ENCODE measurements at places on chromosomes 16 and 17.

GRCh38 chr17:958712-959451 lies 20.7 kb downstream of the NXN start:
- DNase-seq: no peak

DNA sequence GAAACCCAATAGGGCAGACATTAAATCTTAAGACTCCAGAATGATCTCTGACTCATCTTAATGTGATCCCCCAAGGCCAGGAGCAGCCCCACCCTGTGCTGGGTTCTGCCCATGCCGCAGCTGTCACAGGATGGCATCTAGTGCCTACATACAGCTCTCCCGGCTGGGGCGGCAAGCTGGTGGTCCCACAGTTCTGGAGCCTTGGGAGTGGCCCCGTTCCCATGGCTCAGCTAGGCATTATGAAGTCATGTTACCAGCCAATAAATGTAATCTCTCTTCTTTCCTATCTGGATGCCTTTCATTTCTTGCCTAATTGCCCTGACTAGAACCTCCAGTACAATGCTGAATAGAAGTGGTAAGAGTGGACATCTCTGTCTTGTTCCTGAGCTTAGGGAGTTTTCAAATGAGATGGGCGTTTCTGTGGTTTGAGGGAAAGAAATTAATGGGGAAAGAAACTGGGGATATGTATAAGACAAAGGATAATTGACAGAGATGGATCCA lies 95.7 kb upstream of the DNAH17 start:
- no peak for DNase-seq

- DNase-seq: no peak
Measured at GRCh38 chr17:45395569-45396415, 36.9 kb downstream of the ARHGAP27 start.

DNA sequence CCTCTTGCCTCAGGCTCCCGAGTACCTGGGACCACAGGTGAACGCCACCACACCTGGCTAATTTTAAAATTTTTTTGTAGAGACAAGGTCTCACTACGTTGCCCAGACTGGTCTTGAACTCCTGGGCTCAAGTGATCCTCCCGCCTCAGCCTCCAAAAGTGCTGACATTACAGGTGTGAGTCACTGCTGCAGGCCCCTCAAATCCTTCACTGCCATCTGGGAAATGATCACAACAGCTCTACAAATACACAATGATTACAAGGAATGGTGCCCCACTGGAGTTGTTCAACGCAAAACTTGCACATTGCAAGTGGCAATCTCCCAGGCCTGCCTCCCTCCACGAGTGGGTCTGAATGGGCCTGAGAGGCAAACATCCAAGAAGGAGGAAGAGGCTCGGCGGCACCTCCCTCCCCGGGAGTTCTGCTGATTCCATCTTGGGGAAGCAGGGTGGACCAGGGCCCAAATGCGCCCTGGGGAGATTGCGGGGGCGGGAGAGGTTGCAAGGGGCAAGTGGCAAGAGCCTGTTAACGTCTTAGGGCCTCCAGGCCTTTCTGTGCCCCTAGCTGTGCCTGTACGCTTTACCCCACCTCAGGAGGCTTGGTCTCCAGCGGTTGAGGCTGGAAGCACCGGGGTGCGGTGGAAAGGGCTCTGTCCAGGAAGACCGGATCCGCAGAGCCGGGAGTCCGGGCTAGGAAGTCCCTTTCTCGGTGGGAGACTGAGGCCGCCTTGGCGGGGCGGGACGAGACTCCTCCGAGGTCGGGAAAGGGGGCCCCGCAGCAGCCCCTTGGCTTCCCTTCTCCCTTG lies 656 bp upstream of the IGFBP4 start:
- DNase-seq: no peak

DNA sequence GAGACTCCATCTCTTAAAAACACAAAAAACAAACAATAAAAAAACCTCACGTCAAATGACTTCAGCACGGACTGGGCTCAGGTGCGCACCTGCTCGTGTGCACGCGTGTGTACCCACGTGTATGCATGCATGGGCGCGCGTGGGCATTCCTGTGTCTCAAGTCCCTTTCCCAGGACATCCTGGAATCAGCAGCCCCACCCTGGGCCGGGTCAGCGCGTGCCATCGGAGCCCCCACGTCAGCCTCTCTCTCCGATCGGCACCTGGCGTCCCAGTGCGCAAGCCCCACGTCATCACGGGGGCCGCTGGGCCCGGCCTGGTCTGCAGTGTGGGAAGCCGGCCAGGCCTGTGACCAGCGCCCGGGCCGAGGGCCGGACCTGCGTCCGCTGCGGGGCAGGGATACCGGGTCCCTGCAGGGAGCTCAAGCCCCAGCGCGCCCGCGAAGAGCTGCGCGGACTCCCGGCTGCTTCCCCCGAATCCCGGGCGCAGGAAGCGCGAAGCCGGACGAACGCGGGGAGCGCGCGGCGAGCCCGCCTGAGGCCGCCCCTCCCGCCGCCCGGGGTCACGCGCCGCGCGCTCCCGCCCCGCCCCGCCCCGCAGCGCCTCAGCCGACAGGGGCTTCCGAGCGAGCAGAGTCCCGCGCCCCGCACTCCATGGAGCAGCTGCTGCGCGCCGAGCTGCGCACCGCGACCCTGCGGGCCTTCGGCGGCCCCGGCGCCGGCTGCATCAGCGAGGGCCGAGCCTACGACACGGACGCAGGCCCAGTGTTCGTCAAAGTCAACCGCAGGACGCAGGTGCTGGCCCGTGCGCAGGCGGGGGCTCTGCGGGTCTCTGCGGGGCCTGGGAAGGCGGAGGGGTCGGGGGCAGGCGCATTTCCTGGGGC lies at the start of gene FN3K:
Gene FN3K, plus strand, starts transcription at position 629 of the 880 bp plus-strand sequence. Its CDS starts 22 bp downstream, at position 651.
- DNase-seq: peak; percentile 82

DNA sequence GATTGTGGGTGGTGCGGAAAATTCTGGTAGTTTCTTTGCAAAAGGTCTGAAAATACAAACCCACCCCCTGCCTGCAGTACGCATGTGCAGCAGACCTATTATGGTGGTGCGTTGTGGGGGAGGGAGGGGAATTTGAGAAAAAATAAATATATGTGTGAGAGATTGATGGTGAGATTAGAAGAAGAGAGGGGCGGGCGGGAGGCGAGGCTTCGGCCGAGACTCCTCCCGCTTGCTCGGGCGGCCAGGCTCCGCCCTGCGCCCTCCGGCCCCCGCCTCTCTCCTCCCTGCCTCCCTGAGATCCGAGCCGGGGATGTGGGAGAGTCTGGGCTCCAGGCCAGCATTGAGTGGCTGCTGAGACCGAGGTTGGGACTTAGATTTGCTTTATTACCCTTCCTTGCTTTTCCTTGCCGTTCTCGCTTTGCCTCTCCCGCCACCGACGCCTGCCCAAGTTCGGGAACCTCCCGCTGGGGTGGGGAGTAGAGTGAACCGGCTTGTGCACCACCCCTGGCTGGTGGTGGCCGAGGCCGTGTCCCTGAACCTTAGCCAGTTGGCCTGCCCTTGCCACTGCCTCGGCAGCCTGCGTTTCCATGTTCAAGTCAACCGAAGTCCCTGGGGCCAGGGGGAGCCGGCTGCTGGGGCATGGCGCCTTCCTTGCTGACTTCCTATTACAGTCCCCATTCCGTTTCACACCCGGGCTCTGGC lies 956 bp upstream of the CHD3 start:
- DNase-seq: peak; percentile 99

DNA sequence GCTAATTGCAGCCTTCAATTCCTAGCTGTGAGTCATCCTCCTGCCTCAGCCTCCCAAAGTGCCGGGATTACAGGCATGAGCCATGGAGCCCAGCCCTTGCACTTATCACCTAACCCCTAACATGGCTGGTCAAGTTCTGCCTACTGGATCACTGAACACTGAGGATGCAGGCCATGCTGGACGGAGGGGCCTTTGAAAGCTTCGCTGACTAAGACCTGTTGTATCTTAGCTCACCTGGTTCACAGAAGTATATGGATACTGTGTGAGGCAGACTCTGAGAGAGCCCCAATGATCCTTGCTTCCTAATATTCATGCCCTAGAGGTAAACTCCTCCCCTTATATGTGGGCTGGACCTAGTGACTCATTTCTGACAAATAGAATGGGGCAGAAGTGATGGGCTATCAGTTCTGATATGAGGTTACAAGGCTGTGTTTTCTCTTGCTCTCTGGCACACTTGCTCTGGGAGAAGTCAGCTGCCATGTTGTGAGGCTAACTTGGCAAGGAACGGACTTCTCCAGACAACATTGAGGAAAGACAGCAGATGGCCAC lies 11.7 kb upstream of the TMIGD1 start:
- DNase-seq: no peak

GRCh38 chr16:50292566-50292948 lies 26.2 kb downstream of the ADCY7 start:
- DNase-seq: no peak

GRCh38 chr16:2949705-2950352 lies 14.2 kb upstream of the KREMEN2 start:
- no peak for DNase-seq

DNA sequence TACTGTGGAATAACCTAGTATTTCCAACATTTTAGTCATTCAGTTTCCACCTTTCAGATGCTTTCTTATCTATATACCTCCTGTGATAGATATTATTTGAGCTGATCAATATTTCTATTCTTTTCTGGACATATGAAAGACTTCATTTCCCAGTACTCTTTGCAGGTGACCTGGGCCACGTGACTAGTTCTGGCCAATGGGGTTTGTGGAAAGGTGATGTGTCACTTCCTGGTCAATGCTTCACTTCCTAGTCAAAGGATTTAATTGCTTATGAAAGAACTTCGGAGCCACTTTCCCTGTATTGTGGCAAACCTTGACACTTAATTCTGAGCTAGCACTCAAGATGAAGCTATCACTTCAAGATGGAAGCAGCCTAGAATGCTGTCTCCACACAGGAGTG lies 248.9 kb upstream of the FOXF1 start:
- DNase-seq: no peak

- no peak for DNase-seq
Measured at GRCh38 chr17:8438441-8438840, 2.8 kb downstream of the NDEL1 start.

DNA sequence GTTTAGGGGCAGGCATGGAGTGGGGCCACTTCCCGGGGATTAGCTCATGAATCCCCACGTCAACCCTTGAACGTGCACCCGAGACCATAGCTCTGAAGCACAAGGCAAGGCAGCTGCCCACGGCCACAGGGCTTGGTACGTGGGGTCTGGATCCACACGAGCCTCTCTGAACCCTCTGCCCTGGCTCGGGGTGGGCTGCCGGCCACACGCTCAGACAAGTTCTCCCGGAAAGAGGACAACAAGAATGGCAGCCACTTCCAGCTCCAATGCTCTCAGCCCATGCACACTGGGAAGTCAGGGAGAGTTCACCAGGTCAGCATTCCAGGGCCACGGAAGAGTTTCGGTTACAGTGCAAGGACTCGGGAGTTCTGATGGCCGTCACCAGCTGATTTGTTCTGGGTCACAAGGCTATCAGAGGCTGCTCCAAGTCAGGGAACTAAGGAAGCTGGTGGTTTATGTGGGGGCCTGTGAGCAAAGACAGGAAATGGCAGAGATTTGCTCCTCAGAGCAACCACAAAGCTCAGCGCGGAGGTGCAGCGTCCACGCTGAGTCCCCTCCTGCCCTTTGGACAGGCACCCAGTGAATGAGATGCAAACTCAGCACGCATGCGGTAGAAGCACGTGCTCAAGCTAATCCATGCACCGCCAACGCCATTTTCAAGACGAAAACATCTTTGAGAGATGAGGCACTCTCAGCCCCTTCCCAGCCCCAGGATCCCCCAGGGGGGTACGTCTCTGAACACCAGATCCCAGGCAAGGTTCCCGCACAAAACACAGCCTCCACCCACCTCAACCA lies 356.4 kb downstream of the FOXL1 start:
- no peak for DNase-seq

- DNase-seq: peak; percentile 11
Measured at GRCh38 chr16:66752379-66752778, 970 bp upstream of the DYNC1LI2 start.

- DNase-seq: no peak
Measured at GRCh38 chr17:29948448-29949215, 7.2 kb downstream of the EFCAB5 start.

DNA sequence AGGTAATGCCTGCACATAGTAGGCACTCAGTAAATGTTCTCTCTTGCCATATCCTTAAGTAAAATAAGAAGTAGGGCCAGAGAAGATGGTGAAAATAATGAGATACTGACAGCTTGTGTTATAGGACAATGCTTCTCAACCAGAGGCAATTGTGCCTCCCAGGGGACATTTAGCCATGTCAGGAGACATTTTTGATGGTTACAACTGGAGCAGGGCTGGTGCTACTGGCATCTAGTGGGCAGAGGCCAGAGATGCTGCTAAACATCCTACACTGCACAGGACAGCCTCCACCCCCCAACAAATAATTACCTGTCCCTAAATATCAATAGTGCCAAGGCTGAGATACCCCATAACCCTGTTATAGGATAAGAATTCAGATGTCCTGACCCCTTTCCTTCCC lies 1.7 kb downstream of the RAD51D start:
- no peak for DNase-seq

DNA sequence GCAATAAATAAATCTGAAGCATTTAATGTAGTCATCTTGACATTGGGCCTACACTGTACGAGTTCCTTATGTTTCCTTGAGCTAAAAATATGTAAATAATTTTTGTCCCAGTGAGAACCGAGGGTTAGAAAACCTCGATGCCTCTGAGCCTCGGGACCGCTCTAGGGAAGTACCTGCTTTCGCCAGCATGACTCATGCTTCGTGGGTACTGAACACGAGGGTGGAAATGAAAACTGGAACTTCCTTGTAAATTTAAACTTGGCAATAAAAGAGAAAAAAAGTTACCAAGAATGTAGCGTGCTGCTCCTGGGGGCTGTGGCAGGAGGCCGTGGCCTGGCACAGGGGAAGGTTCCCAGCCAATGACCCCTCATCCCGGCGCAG lies 74.1 kb downstream of the SOCS1 start:
- DNase-seq: no peak

- DNase-seq: peak; percentile 72
Measured at GRCh38 chr17:17928398-17929287, 43.6 kb downstream of the TOM1L2 start.

- DNase-seq: no peak
Measured at GRCh38 chr17:55663400-55663799, 59.3 kb downstream of the TMEM100 start.

DNA sequence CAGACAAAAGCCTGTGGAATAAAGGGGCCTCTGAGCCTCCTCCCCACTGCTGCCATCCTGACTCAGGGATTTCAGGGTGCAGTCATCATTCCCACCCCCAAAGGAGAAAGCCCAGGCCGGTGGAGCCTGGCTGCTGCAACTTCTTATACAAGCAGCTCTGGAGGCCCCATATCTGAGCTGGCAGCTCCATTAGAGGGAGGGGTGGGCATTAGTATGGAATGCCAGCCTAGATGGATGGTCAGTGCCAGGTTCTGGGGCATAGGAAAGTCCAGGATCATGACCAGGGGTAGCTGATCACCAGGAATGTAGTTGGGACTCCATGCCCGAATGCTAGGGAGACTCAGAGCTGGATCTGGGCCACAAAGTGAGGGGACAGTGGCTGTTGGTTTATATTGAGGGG lies 581.0 kb downstream of the KCNJ18 start:
- DNase-seq: no peak
